Posterior cingulate gyrus (tissue), 11 donors: ENCODE measurements at places on chromosomes 11 and 22.

DNA sequence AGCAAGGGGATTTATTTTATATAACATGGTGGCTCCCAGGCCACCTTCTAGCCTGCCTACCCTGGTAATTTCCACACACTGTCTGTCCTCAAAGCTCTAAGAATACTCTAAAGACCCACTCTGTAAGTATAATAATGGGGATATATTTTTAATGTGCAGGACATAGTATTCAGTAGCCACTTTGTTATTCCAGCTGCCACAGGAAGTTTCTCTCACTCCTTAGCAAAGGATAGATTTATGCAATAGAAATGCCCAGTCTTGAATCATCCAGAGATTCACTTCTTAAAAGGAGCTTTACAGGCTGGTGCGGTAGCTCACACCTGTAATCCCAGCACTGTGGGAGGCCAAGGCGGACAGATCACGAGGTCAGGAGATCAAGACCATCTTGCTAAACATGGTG lies 68.4 kb upstream of the LDLRAD3 start:
- no peak for DNase-seq

- no peak for DNase-seq
Measured at GRCh38 chr11:36577859-36578258, 10.1 kb downstream of the RAG1 start.

DNA sequence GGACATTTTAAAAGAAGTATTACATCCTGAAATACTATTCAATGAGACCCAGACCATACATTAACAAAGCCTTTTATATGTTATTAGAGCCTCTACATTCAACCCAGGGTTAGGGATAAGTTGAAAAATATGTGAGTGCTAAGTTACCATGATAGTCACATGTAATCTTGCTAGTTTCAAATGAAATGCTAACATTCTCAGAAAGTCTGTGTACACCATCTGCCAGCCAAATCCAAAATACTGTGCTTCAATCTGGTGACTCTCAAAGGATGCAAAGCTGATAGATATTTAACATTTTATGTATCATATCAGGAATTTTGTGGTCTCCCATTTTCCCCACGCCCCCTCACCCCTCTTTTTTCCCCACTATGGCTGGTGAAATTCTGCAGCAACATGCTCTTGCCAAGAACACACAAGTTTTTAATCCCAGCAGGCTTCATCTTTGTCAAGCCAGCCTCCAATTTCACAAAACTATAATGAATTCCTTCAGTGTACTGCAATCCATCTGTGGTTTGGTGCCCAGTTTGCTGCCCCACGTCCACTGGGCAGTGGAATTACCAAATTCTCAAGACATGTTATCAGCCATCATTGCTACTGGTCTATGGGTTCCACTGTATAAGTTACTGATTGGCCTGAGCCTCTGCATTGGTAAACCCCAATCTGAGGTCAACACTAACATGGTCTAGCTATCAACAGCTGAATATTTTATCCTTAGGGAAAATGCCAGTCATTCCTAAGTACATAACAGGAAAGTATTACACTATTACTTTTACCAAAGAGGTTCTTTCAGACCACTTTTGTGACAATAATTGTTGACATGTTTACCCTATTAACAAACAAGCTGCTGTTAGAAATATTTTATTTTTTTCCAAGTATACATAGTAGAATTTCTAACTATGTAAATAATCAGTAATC lies 1.5 kb upstream of the PICALM start:
- DNase-seq = no peak

DNA sequence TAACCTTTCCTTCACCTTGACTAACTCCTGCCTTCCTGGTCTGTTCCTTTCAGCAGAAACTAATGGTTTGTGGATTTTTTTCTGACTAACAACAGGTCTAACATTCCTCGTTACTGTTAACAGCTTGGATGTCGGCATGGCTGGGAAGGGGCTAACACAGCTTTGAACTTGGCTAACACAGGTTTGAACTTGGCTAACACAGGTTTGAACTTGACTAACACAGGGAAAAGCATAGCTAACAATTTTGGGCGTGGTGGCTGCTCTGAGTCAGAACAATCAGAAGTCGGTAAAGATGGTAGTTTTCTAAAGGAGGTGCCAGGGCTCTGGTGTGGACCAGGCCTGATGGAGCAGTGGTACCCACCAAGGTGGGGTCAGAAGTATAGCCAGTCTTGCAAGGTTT lies 16.1 kb downstream of the MIAT start:
- no peak for DNase-seq

DNA sequence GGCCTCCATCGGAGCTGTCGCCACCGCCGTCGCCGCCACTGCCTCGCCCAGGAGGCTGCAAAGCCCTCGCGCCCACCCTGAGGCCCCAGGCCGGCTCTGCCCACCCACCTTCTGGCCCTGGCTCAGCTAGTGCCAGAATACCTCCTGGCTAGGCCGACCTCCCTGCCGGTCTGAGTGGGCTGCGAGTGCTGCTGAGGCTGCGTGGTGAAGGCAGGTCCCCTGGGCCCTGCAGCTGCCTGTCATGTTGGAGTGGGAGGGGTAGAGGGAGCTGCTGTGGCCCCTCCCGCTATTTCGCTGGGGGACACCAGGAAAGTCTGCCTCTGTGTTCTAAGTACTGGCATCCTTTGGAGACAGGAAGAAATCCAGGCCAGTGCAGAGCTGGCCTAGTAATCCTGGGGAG lies 34.2 kb downstream of the LRRC10B start:
- no peak for DNase-seq

DNA sequence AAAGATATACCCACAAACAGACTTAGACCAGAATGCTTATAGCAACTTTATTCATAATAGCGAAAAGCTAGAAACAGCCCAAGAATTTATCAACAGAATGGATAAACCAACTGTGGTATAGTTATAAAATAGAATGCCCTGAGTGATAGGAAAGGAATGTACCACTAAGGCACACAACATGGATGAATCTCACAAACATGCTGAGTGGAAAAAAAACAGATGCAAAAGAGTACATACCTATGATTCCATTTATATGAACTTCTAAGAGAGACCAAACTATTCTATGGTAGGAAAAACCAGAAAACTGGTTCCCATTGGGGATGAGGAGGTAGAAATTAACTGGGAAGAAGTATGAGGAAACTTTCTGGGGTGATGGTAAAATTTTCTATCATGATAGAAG lies 40.4 kb upstream of the GRIK4 start:
- DNase-seq = no peak

- DNase-seq = no peak
Measured at GRCh38 chr11:69000831-69001242, 12.2 kb downstream of the MRGPRF start.

GRCh38 chr11:116970485-116971292 lies 127.5 kb downstream of the SIK3 start:
- DNase-seq = no peak

- no peak for DNase-seq
Measured at GRCh38 chr11:86066657-86067008, 2.3 kb downstream of the PICALM start.

- DNase-seq = no peak
Measured at GRCh38 chr22:25742918-25743708, 1.1 kb downstream of the MYO18B start.

- peak; percentile 63 for DNase-seq
Measured at GRCh38 chr22:36156515-36157419, 3.8 kb downstream of the APOL3 start.

GRCh38 chr11:109300211-109300610 lies 121.8 kb upstream of the C11orf87 start:
- DNase-seq = no peak

GRCh38 chr11:63212742-63213141 lies 30.7 kb downstream of the SLC22A25 start:
- no peak for DNase-seq

DNA sequence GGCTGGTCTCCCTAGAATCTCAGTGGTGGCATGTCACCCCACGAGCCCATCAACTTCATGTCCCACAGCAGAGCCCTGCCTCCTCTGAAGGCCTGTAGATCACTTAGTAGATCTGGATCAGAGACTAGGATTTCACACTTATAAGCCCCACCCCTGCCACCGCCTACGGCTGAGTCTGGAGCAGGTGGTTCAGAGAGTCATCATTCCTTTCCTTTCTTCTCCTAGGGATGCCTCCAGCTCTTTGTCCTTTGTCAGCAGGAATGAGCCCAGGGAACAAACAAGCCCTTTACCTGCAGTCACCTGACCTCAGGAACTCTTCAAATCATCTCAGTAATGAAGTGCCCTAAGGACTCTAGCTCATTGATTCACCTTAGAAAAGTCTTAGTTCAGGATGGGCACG lies 37.8 kb downstream of the SCGB1A1 start:
- no peak for DNase-seq

GRCh38 chr11:12303421-12304149 lies 73.8 kb upstream of the PARVA start:
- no peak for DNase-seq

DNA sequence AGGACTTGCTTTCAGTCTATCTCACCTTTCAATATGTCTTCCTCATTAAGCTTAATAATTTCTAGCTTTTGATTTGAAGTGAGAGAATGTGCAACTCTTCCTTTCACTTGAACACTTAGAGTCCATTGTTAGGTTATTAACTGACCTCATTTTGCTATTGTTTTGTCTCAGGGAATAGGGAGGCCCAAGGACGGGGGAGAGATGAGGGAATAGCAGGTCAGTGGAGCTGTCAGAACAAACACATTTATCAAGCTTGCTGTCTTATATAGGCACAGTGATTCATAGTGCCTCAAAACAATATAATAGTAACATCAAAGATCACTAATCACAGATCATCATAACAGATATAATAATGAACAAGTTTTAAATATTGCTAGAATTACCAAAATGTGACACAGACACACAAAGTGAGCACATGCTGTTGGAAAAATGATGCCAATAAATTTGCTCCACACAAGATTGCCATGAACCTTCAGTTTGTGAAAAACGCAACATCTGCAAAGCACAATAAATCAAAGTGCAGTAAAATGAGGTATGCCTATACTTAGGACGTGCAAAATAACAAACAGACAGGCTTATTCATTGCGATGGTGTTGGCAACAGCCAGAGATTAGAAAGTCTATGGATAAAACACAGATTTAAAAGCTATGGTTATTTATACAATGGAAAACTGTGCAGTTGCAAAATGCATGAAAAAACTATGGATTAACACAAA lies 106.3 kb upstream of the TEAD1 start:
- no peak for DNase-seq

GRCh38 chr22:34914846-34915245 lies 151.1 kb upstream of the ISX start:
- no peak for DNase-seq

GRCh38 chr11:67391304-67392182 lies at the start of gene RAD9A:
Gene RAD9A, plus strand, starts transcription at chr11:67391986. Its CDS starts 59 bp downstream, at chr11:67392045.
- peak; percentile 92 for DNase-seq

DNA sequence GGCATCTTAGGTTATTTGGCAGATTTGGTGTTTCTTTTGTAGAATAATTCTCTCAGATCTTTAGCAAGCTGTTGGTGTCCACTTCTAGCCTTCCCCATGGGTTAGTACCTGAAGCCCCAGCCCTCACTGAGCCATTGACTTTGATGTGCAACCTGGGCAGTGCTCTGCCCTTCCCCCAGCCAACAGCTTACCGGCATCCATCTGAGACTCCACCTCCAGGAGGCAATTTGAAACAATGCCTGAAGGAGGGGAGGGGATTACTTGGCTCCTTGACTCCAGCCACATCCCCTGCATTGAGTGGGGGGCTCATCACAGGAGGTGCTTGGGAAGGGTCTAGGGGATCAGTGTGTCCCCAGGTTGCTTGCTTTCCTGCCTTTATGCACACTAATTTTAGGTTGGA lies 114.8 kb downstream of the TRIM29 start:
- no peak for DNase-seq

GRCh38 chr11:113363406-113363805 lies 24.2 kb upstream of the ANKK1 start:
- DNase-seq = no peak

DNA sequence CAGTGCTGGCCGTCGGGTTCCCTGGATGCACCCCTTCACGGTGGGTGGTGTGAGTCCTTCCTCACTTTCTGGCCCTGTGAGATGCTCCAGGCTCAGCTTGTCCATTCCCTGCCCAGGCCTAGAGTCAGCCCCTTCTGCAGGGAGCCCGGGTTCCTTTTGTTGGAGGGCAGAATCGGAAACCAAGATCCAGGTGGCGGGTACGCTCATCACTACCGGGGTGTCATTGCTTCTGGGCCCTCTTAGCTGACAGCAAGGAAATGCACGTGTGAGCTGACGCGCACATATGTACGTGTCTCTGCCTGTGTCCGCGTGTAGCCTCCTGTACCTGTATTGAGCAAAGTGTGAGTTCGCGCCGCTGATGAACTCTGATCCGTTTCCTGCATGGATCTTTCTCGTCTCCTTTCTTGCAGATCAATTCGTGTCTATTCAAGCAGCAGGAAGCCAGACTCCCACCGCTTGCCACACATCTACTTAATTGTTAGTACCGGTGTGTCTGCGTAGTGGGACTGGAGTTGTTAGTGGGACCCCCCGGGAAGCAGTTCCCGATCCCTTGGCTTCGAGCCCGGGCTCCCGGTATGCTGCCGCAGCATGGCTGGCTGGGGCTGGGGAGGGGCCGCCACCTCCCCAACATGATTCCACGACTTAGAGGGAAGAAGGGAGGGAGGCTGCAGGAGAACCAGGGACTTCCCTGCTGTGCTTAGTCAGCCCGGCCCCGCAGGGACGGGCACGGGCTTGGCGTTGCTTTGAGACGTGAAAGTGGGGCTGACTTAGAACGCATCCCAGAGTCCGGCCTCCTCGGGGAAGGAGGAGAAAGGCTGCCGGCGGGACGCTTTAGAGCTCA lies 35.9 kb upstream of the GRAMD4 start:
- no peak for DNase-seq

DNA sequence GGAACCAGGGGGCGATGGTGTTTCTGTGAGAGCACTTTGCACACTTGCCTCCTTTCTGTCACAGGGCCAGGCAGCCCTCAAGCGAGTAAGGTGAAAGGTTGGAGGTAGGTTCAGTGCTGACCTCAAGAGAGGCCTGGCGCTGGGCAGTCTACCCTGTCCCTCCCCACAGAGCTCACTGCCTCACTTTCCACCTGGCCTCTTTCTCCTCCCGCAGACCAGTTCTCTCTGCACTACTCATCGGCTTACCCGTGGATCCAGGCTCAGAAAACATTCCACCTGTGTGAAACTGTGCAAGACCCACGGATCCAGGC lies 16.8 kb downstream of the APOL5 start:
- DNase-seq = no peak

- DNase-seq = no peak
Measured at GRCh38 chr11:47606731-47607130, 12.5 kb upstream of the C1QTNF4 start.

- no peak for DNase-seq
Measured at GRCh38 chr11:134789104-134789503, 377.1 kb upstream of the B3GAT1 start.

DNA sequence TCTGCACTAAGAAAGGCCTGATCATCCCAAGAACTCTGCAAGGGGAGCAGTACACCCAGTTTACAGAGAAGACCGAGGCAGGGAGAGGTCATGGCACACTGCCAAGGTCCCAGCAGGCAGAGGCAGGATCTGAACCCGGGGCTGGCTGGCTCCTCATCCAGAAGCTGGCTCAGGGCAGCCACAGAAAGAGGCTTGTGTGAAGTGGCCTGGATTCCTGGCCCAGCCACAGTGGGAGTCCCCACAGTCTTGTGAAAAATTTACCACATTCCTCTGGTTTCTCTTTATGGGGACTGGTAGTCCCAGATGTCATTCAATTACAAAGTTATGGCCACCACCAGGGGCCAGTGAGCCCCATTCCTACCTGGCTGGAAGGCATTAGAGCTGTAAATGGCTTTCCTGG lies 440.5 kb downstream of the MIAT start:
- DNase-seq = no peak

GRCh38 chr11:50182486-50182885 lies 149.8 kb downstream of the OR4C45 start:
- no peak for DNase-seq

GRCh38 chr11:22752908-22753310 lies 76.7 kb downstream of the SVIP start:
- DNase-seq = no peak

GRCh38 chr11:112719736-112720525 lies 241.3 kb upstream of the NCAM1 start:
- no peak for DNase-seq
